ENCODE measurements at places on chromosomes 2 and 18.
A peak's percentile ranks its signal among the peaks of the same experiment; 100 is the strongest.

DNA sequence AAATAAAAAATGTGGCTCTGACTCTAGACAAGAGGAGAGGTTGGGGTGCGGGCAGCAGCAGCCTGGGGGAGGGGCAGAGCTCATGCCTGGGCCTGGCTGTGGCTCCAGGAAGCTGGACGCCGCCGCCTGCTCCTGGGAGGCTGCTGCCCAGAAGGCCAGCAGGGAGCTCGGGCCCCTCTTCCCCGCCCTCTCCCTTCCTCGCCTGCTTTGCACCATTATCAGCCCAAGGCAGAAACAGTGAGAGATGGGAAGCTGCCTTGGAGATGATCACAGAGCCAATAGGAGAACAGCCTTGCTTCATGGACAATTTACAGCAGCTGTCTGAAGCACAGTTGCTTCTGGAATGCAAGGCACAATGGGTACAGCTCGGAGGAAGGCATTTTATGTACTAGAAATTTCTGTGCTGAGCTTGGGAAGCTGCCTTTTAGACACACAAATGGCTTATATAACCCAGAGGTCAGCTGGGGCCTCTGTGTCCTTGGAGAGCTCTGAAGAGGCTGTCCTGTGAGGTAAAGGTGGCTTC lies 55.3 kb upstream of the AFF3 start:
- no peak for DNase-seq

DNA sequence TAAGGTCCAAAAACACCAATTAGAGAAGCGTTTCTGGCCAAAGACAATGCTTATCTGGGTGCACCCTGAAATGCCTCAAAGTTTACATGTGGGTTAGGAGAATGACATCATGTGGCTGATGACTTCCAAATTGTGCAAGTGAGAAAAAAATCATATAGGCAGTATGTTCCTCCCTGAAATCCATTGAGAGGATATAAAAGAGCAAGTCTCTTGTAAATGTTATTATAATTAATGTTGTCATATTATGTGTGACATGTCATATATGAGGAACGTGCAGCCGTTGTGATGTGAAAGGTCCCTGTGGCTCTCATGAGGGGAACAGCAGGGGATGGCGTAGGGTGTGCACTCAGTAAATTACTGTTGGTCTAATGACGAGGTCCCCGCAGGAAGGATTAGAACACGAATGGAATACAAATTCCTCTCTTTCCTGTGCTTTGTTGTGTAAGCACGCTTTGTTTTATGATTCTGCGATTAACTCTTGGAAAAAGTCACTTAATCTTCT lies 290.8 kb downstream of the PRKCE start:
- no peak for DNase-seq

DNA sequence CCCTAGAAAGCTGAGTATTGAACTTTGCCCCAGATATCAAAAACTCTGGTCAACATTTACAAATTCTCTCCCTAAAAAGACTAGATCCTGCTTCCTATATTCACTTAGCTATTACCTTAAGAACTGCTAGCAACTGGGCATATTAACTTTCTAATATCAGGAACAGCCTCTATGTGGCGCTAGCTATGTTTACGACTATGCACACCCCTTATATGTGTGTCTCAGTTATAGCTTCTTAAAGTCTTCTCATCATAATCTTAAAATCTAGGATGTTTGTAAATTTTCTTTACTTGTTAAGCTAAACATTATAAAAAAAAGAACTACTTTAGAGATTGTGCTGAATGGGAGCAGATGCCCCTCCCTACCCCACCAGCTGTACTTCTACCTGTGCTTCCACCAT lies 1.7 kb upstream of the STAMBP start:
- DNase-seq: no peak

GRCh38 chr2:40967451-40967850 lies 515.6 kb upstream of the SLC8A1 start:
- no peak for DNase-seq

GRCh38 chr2:37672104-37672869 lies 845 bp upstream of the CDC42EP3 start:
- peak; percentile 83 for DNase-seq

- no peak for DNase-seq
Measured at GRCh38 chr2:175840256-175840655, 161.8 kb downstream of the LNPK start.

DNA sequence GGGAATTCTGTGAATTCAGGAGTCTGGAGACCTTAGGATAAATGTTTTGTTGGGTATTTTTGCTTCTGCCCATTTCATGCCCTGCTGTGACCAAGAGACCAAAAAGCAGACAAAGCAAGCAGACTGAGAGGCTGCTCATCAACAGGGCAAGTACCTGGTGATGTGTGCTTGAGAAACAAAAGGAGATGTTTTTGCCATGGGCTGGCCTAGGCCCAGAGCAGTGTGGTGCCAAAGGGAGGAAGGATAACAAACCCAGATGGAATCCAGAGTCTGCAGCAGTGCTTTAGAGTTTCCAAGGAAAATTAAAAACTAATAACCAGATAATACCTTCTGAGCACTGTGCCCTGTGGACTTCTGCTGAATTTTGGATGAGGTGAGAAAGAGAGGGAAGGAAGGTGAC lies 538.4 kb downstream of the STK39 start:
- DNase-seq: no peak

- no peak for DNase-seq
Measured at GRCh38 chr2:236883819-236884218, 201.9 kb upstream of the COPS8 start.

- DNase-seq: no peak
Measured at GRCh38 chr2:20590704-20591515, 60.0 kb downstream of the HS1BP3 start.

- DNase-seq: no peak
Measured at GRCh38 chr2:74815941-74816340, 18.0 kb upstream of the HK2 start.

DNA sequence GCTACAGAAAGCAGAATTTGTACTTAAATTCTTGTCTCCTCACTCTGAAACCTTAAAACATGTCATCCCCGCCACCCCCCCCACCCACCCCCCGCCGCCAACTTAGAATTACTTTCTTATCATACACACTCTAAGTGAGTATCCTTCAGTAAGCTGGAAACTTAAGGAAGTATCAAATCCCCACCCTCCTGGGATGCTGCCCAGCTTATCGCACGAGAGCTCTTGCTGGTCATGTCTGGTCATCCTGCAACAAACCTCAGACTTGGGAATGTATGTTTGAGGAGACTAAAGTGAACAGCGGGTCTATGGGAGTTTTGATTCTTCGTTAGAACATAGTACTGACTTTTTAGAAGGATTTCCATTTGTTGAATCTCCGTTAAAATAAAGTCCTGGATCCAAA lies 203.3 kb downstream of the PTGR3 start:
- DNase-seq: no peak

DNA sequence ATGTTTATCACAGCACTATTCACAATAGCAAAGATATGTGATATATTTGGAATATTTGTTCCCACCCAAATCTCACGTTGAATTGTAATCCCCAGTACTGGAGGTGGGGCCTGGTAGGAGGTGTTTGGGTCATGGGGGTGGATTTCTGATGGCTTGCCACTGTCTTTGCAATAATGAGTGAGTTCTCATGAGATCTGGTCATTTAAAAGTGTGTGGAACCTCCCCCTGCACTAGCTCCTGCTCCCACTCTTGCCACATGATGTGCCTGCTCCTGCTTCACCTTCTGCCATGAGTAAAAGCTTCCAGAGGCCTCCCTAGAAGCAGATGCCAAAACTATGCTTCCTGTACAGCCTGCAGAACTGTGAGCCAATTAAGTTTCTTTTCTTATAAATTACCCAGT lies 72.2 kb upstream of the DYNC1I2 start:
- no peak for DNase-seq

DNA sequence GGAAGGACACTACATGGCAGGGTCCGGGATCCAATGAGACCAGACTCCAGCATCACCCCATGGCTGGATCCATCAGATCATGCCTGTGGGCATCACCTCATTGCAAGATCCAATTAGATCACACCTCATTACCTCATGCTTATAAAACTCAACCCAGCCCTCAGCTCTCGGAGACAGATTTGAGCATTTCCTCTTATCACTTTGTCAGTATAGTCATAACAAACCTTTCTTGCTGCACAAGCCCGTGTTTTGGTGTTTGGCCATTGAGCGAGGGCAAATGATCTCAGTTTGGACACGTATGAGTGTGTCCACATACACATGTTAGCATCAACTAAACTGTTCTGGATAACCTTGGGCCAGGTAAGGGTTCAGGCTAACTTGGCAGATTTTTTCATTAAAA lies 58.8 kb downstream of the CCDC195 start:
- DNase-seq: no peak

DNA sequence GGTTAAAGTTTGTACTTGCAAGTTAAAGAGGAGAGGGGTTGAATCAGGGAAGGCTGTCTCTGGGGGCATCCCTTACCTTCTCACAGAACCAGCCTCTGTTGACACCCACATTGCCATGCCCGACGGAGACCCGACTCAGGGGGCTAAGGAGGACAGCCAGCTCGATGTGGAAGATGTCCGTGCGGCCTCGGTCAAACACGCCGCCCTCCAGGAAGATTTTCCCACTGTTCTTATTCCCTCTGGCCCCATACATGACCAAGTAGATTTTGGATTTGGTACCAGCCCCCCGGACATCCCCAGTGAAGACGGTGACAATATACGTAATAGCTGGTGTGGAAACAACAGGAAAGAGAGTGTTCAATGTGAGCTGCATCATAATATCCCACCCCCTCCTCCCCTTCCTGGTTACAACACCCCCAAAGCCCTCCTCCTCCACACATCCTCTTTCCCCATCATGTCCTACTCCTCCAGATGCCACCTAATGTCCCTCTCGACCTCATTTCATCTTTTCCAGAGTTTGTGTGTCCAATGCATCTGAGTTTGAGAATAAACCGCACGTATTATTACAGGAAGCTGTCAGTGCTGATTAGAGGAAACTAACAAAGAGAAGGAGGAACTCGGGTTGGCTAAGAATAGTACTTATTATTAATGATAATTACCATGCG lies 55.7 kb downstream of the LOXHD1 start:
- DNase-seq: no peak

DNA sequence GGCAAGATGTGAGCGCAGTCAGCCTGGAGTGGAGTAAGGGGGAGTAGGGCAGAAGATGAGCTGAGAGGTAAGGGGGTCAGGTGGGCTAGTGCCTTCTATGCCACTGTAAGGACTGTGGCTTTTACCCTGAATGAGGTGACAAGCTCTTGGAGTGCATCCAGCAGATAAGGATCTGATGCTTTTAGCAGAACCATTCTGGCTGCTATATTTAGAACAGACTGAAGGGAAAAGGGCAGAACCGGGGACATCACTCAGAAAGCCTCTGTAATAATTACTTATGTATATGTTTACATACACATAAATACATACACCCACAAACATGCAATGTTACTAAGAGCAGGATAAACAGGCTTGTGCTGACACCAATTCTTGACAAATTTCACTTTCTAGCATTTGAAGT lies 124.8 kb downstream of the DTNB start:
- DNase-seq: no peak

DNA sequence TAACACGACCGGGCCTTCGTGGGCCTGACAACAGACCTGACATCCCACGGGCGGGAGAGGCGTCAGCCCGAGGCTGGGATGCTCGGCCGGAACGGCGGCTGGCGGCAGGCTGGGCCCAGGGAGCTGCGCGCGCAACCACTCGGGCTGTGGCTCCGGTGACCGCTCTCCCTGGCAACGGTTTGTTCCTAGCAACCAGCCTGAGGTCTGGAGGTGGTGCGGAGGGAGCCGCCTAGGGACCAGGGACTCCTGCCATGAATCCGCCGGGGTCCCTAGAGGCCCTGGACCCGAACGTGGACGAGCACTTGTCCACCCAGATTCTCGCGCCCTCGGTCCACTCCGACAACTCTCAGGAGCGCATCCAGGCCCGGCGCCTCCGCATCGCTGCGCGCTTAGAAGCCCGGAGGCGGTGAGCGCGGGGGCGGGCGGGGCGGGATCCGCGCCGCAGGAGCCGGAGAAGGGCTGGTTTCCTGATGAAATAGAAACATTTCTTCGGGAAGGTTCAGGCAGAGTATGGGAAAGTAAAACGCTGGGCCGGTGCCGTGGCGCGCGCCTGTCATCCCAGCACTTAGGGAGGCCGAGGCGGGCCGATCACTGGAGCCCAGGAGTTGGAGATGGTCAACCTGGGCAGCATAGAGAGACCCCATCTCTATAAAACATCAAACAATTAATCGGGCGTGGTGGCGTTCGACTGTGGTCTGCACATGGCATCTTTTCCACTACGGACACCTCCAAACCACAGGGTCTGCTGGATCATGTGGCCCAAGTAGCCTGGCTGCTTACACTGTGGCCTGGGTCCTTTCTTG lies at the start of gene DRC1:
DRC1 (plus strand) TSS at position 182 of the 803 bp plus-strand sequence; CDS start at position 252, 70 bp downstream.
- peak; percentile 76 for DNase-seq

GRCh38 chr2:66649006-66649405 lies 214.1 kb downstream of the MEIS1 start:
- DNase-seq: no peak

GRCh38 chr2:96501471-96501874 lies 3.7 kb downstream of the NEURL3 start:
- peak; percentile 52 for DNase-seq

DNA sequence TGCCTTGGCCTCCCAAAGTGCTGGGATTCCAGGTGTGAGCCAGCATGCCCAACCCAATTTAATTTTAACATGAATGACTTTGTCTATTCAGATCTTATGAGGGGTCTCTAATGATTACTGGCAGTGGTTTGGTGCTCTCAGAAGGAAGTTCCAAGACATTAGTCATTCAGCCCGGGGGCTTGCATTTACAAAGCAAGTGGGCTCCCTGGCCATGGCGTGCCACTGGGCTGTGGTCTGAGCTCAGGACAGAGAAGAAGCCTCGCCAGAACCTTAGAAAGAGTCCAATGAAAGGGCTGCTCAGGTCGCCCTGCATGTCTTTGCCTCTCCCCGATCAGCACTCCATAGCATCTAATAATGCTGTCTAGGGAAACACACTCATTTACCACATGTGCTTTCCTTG lies 182.6 kb upstream of the CHAC2 start:
- DNase-seq: no peak

DNA sequence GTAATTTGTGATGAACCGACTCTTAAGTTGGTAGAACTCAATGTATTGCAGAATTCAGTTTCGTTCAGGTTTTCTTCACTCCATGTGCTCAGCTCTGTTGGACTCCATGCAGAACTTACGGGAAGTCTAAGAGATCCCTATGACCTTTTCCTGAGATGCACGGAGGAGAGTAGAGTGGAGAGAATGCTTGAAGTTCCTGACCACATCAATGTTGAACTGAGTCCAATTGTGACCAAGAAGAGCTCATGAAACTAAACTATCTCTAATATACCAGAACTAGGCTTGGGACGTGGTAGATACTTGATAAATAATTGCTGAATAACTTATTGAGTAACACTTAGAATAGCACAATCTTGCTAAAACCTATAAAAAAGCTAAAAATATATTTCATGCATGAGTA lies 47.2 kb downstream of the TMEM178A start:
- DNase-seq: no peak

DNA sequence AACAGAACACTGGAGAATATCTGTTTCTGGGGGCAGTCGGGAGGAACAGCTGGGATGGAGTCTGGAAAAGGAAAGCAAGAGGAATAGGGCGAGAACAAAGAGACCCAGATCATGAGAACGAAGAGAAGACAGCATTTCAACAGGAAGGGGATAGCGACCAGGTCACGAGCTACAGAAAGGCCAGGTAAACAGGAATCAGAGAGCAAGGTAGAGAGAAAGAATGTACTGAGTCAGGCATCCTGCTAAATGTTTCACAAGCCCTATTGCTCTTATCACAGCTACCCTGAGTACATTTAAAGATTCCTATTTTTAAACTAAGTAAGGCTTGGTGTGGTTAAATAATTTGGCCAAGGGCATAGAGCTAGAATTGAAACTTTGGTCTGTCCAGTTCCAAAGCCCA lies 254.9 kb upstream of the RAB12 start:
- no peak for DNase-seq

All from GM13976 (cell line).